ENCODE measurements at places on chromosomes 11 and 22. TPM values are rescaled to one million over a fixed set of nuclear protein-coding genes. Genes with fewer than 3 reads are reported as not detected.

GRCh38 chr22:36102995-36103394, 57.6 kb downstream of the APOL3 start:
- no peaks in the 10 kb centered on the region for H3K36me3 ChIP-seq
- H3K4me3 ChIP-seq: no peak overlapping the region
- H3K27ac ChIP-seq: no peak overlapping the region

GRCh38 chr11:42972741-42973140, 339.1 kb upstream of the API5 start:
- no peak overlapping the region for H3K27ac ChIP-seq
- DNase-seq: no peak
- H3K36me3 ChIP-seq: no peaks in the 10 kb centered on the region
- H3K4me1 ChIP-seq: no peaks in the 10 kb centered on the region
- H3K4me3 ChIP-seq: no peak overlapping the region
- no peaks in the 10 kb centered on the region for H3K27me3 ChIP-seq

DNA sequence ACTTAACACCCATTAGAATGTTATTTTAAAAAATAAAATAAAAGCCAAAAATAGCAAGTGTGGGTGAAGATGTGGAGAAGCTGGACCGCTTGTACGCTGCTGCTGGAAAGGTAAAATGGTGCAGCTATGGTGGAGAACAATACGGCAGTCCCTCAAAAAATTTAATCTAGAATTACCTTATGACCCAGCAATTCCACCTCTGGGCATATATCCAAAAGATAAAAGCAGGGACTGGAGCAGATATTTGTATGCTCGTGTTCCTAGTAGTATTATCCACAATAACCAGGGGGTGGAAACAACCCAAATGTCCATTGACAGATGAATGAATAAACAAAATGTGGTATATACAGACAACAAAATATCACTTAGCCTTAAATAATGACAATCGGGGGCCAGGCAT, 6.1 kb upstream of the APOA5 start:
- DNase-seq: no peak
- H3K27me3 ChIP-seq: peaks cover 19% of the 10 kb centered on the region
- H3K36me3 ChIP-seq: peaks cover 1% of the 10 kb centered on the region

The CECR2 gene
- total RNA-seq: not detected

The CAPN1 gene
- total RNA-seq: 174 TPM
